Breast epithelium (tissue), 4 donors: ENCODE measurements at places on chromosomes 3 and 15. TPM values are rescaled to one million over a fixed set of nuclear protein-coding genes. Genes with fewer than 3 reads are reported as not detected.
A peak's percentile ranks its signal among the peaks of the same experiment; 100 is the strongest.

DNA sequence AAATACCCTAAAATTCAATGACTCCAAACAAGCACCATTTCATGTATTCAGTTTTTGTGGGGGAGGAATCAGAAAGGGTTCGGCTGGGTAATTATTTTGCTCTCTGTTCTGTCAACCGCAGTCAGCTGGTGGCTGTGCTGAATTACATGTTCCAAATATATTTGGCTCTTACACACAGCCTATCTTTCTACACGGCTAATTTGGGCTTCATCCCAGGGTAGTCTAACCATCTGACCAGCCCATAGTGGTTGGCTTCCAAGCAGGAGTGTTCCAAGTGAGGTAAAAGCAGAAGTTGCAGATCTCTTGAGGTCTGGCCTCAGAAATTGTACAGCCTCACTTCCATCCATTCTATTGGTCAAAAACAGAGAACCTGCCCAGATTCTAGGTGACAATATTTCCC, 760.8 kb upstream of the SEMA6D start:
- no peak for DNase-seq

SHC4 gene
- total RNA-seq = 1.3 TPM

DNA sequence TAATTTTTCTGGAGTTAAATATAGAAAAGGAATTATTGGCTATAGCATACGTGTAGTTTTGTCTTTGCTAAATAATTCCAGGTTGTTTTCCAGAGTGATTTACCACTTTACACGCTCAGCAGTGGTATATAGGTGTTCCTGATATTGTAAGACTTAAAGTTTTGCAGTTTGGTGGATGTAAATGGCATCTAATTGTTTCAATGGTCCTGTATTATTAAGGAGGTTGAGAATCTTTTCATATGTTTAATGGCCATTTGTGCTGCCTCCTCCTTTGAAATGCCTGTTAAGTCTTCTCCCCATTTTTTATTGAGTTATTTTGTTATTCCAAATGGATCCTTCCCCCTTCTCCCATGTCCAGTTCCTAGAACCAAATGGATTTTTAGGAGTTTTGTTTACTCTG, 26.4 kb upstream of the P4HTM start:
- no peak for DNase-seq

SGO1 gene
- 0.80 TPM for total RNA-seq

DNA sequence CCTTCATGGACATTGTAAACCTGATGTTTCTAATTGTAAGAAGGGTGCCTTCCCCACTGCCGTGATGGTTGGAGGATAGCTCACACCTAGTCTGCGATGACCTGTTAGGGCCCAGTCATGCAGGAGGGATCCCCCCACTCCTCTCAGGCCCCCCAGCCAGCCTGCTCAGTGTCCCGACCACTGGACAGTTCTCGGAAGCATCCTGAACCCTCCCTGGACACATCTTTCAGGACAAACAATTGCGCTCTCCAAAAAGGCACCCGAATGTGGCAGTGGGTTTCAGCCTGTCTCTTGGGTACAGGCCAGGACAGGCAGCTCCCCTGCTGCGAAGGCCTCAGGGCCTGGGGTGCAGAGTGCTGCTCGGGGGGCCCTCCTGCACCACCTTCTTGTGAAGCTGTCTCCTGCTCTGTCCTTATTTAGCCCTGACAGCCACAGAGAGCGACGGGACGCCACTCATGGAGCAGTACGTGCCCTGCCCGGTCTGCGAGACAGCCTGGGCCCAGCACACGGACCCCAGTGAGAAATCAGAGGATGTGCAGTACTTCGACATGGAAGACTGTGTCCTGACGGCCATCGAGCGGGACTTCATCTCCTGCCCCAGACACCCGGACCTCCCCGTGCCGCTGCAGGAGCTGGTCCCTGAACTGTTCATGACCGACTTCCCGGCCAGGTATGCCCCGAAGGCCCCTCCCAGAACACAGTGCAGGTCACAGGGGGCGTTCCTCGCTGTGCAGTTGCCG, 132.3 kb downstream of the LRRK1 start:
- no peak for DNase-seq

HCLS1 gene
- 42.6 TPM for total RNA-seq

NR2E3 gene
- 1.6 TPM for total RNA-seq

SLC27A2 gene
- total RNA-seq = 0.96 TPM

FRG2C gene
- total RNA-seq = not detected

DNA sequence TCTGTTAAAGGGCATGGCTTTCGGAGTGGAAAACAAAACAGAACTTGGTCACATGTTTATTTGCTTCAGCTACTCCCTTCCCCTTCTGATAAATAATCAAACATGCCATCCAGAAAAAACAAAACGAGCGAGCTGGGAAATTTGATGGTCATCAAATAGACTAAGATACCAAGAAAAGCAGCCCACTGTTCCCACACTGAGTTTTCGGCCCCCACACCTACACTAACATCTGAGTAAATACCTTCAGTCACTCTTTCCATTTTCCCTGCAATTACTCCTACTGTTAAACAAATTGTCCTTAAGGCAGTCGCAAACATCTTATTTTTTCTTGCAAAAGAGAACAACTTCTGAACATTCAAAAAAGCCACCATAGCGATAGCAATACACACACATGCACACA, 454.6 kb downstream of the FOXP1 start:
- no peak for DNase-seq

MESP2 gene
- total RNA-seq = not detected

- no peak for DNase-seq
Measured at GRCh38 chr15:31799715-31800321, 230.5 kb upstream of the CHRNA7 start.

- no peak for DNase-seq
Measured at GRCh38 chr3:160245261-160245800, 20.1 kb downstream of the C3orf80 start.

DNA sequence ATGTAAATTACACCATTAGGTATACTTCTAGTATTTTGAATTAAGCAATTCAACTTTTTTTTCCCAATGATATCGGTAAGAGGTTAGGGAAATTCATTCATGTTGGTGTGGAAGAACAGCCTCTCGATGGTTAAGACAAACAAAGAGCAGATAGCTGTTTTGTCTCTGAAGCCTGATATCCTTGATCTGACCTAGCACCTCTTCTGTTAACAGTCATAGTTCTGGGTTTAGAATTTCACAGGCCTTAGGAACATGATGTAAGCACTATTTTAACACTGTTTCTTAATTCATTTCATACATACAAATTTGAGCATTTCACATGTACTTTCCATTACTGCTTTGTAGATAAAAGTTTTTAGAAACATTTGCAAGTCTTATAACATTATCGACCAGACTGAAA, 367.5 kb upstream of the ZNF385D start:
- no peak for DNase-seq

ACOX2 gene
- 31.5 TPM for total RNA-seq

MRPL46 gene
- 19.0 TPM for total RNA-seq

- DNase-seq = no peak
Measured at GRCh38 chr3:50226888-50227389, 9.1 kb upstream of the GNAI2 start.

DNA sequence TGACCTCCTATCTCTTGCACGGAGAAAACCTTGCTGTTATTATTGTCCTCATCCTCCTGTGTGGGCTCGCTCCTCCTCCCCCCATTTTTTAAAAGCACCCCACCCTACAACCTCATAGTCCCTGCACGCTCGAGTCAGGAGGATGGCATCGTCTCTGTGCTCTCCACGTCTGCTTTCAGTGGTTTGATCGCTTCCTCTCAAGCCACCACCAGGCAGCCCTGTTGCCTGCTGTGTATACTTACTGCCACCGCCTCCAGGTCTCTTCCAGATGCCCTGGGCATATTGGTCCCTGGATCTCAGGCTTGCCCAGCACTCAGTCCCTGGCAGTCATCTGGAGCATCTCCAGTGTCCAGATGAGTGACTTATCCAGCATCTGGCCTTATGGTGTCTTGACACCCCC, 42.1 kb upstream of the GCNT3 start:
- no peak for DNase-seq

DNA sequence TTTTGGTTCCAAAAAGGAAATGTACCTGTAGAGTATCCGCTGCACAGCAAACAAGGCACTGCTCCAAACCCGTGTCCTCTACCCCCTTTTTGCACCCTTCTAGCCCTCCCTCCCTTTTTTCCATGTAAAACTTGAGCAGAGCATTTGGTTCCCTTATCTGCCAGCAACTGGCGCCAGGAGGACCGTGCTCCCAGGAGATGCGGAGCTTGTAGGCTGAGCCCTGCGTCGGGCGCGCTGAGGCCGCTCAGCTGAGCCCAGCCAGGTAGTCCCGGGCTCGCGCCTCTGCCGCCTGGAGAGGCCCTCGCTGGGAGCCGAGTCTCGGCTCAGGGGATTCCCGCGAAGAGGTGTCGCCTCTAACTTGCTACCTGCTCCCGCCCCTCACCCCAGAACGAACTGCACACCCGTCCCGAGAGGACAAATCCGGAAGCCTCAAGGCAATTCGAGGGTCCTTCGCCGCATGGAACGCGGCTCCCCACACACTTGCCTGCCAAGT, 575 bp downstream of the TRPM7 start:
- peak; percentile 59 for DNase-seq

GRCh38 chr3:21013566-21013965, 737.4 kb downstream of the ZNF385D start:
- DNase-seq = no peak

IGSF11 gene
- total RNA-seq = under 0.01 TPM

GRCh38 chr3:49880581-49881315, 11.0 kb upstream of the CAMKV start:
- DNase-seq = no peak

- no peak for DNase-seq
Measured at GRCh38 chr3:137224464-137224863, 266.7 kb downstream of the IL20RB start.

CISH gene
- total RNA-seq = 5.4 TPM

GMNC gene
- under 0.01 TPM for total RNA-seq

DNA sequence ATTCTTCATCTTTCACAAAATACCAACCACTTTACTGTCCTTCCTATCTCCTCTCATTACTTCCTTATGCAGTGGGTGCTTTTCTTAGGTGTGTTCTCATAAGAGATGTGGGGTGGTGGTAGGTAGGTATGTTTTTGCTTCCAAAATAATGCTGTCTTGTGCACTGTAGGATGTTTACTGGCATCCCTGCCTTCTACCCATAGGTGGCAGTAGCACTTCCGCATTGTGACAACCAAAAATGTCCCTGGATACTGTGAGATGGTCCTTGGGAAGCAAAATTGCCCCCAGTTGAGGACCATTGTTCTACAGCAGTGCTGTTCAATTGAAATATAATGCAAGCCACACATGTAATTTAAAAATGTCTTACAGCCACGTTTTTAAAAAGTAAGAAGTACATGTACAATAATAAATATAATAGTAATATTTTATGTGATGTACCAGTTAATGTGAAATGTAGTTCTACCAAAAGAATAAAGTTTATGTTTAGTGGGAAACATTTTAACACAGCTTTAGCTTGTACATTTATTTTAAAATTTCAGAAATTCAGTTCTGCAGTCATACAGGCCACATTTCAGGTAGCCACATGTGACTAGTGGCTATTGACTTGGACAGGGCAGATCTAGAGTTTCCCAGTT, 75.2 kb downstream of the NEO1 start:
- DNase-seq = no peak

GRCh38 chr3:105691053-105691452, 177.8 kb downstream of the CBLB start:
- DNase-seq = no peak

DNA sequence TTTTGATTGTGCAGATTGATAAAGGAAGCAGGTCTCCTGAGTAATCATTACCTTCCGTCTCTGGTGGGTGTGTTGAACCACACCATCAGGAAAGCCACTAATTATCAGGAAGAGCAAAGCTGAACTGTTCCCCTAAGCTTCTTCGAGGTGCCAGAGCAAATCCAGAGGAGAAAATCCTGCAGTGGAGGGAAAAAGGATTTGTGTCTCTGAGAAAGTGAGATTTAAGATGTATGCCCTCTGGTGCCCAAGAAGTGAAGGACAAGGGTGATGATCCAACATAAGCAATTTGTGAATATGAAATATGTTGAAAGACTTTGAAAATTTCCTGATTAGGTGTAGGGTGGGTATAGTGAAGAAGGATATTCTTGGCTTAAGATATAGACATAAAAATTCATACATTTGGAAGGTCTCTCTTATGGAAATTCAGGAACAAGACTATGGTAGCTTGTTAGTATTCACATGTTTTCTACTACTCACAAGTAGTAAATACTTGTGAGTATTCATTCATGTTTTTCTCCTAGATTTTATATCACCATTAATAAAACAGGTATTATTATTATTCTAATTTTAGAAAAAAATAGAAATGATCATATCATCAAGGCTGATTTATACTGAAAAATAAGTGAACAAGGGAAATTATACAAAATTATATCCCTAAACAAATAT, 34.8 kb downstream of the COMMD2 start:
- DNase-seq = peak; percentile 51

GNAT1 gene
- total RNA-seq = not detected

ABI3BP gene
- total RNA-seq = 17.4 TPM
